ENCODE measurements at places on chromosomes 11 and 22.

DNA sequence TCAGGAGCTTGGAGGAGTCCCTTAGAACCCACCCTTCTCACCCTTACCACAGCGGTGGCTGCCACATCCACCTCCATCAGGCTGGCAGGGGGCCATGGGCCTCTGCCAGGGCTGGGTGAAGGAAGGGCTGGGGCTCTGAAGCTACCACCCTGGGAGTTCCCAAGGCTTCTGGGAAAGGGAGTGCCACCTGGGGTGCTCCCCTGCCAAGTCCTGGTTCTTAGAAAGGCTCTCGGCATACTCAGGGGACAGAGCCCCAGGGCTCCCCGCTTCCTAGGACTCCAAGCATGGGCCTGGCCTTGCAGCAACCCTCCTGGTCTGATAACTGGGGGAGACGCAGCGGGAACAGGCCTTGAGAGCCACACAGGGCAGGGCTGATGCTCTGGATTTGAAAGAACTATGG lies 438 bp upstream of the PLA2G3 start:
- no peak for DNase-seq

- no peak for DNase-seq
These were observed 8.3 kb upstream of the HTR3B start for GRCh38 chr11:113896156-113896879.

DNA sequence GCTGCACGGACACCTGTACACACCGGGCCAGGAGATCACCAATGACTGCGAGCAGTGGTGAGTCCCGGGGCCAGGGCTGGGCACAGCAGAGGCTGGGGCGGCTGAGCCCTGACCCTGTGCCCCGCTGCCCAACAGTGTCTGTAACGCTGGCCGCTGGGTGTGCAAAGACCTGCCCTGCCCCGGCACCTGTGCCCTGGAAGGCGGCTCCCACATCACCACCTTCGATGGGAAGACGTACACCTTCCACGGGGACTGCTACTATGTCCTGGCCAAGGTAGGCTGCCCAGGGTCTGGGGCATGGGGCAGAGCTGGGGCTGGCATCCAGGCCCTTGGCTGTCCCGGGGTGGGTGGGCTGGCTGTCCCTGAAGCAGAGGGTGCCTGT lies 7.7 kb downstream of the MUC2 start:
- DNase-seq: peak; percentile 8

DNA sequence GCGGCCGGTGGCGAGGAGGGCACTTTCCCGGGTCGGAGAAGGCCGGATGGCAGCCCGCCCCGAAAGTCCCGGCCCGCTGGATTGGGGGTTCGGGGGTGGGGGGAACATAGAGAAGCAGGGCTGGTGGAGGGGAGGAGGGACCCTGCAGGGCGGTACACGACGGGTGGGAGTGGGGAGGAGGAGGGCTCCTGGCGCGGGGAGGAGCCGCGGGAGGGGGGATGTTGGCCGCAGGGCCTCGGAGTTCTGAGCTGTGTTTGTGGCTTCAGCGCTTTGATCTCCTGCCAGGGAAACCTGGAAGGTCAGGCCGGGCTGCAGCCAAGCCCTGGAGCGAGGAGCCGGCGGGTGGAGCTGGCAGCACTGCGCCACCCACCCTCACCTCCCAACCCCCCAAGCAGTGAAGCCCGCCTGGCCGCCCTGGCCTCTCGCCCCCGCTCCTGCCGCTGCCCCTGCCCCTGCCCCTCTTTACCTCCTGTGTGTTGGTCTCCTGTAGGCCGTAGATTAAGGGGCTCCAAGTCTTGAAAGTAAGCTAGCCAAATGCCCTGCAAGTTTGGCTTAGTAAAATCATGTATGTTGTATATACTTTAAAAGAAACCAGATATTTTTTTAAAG lies 30.9 kb downstream of the C22orf31 start:
- DNase-seq: no peak

- no peak for DNase-seq
These were observed 8.7 kb downstream of the CD3E start for GRCh38 chr11:118313242-118313641.

DNA sequence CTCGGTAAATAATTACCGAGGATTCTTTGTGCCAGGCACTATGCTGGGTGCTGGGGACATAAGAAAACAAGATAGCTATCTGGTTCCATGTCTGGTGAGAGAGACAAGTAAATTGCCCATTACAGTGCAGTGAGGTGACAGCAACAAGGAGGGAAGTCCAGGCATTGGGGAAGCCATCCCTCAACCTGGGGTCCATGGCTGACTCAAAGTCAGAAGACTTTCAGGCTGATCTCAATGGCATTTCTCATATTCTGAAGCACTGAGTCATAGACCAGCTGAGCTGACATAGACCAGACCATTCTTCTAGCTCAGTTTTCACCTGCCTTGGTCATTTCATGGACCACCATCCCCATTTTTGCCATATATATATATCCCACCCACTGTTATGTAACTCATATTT lies 158.8 kb downstream of the TTC17 start:
- no peak for DNase-seq

- DNase-seq: no peak
These were observed 16.0 kb downstream of the ZMAT5 start for GRCh38 chr22:29750559-29751538.

DNA sequence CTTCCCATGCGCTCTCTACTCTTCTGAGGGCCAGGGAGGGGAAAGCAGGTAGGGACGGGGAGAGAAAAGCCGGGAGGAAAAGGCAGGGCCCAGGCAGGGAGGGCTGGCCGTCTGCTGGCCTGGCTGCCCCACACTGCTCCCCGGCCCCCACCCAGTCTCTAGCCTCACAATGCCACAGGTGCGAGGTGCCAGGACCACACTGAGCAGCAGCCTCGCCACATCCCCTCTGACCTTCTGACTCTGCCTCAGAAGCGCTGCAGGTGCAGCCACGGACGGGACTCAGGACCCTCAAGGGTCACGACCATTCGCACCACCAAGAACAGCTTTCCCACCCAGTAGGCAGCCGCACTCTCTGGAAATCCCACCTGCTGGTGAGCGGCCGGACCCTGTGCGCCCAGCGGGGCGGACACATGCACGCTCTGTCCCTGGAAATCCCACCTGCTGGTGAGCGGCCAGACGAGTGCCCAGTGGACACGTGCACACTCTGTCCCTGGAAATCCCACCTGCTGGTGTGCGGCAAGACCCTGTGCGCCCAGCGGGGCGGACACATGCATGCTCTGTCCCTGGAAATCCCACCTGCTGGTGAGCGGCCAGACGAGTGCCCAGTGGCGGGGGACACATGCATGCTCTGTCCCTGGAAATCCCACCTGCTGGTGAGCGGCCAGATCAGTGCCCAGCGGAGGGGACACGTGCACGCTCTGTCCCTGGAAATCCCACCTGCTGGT lies 20.1 kb downstream of the TOLLIP start:
- no peak for DNase-seq

DNA sequence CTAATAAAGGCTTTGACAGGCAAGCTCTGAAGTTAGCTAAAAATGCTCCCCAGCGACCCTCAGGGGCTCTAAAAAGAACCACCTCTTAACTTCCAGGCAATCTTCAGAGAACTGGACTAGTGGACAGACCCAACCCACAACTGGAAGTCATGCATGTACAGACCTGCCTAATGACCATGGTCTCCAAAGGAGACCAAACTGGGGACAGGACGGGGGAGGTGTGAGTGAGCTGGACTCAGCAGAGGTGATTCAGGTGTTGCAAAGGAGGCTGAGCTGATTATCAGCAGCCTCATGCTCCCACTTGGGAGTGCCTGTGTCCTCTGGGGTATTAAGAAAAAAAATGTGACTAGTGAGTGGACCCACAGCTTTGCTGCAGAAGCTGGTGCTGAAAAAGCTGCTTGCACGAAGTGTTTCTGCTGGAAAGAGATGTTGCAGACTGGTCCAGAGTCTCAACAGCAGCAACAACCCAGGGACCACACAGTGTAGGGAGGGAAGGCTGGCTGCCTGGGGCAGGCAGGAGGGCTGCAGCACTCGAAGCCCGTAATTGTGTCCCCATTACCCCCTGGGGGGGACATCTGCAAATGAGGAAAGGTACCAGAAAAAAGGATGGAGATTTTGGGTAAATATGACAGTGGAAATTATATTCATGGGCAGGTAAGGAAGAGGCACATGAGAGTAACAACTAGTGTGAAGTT lies 35.3 kb downstream of the PITPNB start:
- no peak for DNase-seq

DNA sequence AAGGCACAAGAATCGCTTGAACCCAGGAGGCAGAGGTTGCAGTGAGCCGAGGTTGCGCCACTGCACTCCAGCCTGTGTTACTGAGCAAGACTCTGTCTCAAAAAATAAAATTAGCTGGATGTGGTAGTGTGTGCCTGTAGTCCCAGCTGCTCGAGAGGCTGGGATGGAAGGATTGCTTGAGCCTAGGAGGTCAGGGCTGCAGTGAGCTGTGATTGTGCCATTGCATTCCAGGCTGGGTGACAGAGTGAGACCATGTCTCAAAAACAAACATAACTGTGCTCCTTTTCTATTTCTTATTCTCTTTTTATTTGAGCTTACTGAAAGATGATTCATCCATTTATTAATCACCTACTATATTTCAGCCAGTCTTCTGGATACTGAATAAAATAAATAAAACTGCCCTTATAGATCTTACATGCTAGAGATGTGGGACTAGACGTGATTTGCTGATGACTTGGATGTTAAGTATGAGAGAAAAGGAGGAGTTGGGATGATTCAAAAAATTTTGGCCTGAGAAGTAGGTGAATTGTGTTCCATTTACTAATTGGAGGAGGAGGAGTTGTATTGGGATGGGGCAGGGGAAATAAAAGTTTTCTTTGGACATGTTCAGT lies 18.0 kb downstream of the PAAF1 start:
- no peak for DNase-seq

GRCh38 chr22:41899110-41899509 lies 15.8 kb downstream of the SHISA8 start:
- DNase-seq: no peak

DNA sequence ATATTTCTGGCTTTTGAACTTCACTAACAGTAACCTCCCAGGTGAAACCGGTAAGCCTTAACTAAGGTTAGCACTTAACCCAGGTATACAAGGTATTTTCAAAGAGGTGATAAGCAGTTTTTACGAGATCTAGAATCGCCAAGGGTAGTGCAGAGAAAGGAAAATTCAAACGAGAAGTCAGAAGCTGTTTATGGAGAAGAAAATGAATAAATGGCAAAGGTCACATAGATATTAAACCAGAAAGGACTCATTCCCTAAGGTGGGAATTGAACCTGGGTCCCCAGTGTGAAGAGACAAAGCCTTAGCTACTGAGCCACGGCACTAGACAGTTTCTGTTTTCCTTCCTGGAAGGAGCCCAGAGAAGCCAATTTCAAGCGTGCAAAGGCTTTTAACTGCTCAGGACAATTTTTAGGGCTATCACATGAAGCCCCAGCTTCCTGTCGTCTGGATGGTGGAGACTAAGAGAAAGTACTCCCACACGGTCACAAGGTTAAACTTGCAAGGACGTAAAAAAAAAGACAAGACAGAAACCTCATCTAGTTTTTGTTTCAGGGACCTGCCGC lies 5.7 kb upstream of the C1QTNF6 start:
- peak; percentile 54 for DNase-seq

DNA sequence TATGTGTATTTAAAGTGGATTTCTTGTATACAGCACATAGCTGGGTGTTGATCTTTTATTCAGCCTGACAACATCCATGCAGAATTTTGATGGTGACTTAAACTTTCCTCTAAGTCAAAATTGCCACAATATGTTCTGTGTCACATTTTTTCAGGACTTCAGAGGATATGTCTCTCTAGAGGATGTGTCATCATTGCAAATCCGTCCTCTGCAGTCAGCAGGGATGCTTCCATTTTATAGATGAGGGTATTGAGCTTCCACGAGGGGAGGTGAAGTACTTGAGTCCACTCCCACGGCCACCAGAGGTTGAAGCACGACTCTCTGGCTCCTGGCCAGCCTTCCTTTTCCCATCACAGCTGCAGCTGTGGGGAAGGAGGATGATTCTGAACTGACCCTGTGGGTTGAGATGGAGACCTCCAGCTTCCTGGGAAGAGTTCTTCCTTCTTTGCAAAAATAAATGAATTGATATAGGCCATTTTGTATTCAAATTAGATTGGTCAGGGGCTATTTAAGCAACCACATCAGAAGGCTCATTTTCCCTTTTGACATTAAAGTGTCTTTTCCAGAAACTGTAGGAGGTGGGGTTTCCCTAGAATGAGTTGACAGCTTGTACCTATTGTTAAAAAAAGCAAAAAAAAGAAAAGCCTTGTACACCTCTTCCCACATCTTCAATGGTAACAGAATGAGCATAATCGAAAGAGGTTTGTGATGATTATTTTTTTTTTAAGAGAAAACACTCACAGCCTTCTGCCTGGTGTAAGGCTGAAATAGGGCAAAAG lies 55.2 kb upstream of the MYEOV start:
- no peak for DNase-seq

DNA sequence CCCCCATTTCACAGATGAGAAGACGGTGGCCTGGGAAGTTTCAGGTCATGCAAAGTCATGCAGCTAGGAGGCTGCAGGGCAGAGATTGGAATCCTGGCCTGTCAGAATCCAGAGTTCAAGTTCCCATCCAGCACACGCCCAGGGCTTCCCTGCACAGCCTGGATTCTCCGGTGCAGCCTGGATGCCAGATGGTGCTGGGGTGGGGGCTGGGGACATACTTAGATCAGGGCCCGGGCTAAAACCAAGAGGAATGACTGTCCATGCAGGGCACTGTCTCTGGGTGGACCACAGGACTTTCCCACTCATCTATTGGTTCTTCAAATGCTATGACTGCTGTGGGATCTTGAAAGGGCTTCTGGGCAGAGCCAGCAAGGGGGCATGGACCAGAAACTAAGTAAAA lies 24.6 kb downstream of the LMO1 start:
- no peak for DNase-seq

- no peak for DNase-seq
These were observed 3.5 kb downstream of the CHRM4 start for GRCh38 chr11:46387919-46388618.

DNA sequence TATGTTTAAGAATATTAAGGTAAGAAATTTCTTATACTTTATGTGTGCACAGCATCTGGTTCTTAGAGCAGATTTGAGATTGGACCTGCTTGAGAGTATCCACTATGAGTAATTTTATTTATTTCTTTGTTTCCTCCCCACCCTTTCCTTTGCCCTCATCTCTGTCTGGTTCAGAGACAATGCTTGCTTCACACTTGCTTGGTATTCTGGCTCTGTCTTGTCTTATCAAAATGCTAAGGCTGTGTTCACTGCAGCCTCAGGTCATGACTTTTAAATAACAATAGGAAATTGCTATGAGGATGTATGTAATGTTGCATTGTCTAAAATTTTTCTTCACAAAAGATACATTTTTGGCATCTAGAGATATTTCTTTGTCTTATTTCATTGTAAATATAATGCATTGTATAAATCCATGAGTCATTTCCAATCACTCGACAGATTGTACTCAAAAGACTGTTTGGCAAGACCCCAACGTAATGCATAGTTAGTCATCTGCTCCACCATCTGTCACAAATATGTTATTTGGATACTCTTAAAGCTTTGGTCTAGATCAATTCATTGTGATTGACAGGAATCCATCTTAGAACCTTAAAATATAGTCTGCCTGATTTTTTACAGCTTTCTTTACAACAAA lies 395.7 kb downstream of the AASDHPPT start:
- no peak for DNase-seq

- no peak for DNase-seq
These were observed 478.2 kb downstream of the BUD13 start for GRCh38 chr11:116294630-116295029.

All from stimulated activated naive CD8-positive, alpha-beta T cell treated with anti-CD3 and anti-CD28 coated beads, Interleukin-15, amount 100 ng/mL, for 72 hours (primary cell).